SJCRH30 (cell line): ENCODE measurements at places on chromosomes 6 and 20. TPM values are rescaled to one million over a fixed set of nuclear protein-coding genes. Genes with fewer than 3 reads are reported as not detected.

- H3K27ac ChIP-seq: peak overlapping the region; percentile 37
- peak; percentile 18 for DNase-seq
- H3K36me3 ChIP-seq: no peaks in the 10 kb centered on the region
- no peaks in the 10 kb centered on the region for H3K4me1 ChIP-seq
Observed at GRCh38 chr6:134422426-134423231, 104.7 kb upstream of the SGK1 start.

DNA sequence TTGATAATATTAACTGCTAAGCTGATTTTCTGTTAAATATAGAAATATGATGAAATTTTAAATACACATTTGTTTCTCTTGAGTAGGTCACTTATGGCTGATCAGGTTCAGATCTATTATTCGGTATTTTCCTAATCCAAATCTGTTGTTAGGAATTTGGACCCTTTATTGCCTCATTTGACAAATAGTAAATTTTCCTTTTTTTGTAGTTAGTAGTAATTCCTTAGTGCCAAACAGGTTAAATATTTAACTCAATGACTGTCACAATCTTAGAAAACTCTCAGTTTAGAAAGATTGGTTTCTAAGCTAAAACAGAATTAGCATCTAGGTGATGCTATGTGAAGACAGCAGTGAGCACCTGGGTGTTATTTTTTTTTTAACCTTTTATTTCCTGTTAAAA is 1598.9 kb downstream of the KHDRBS2 start:
- no peak overlapping the region for H3K4me3 ChIP-seq
- DNase-seq: no peak
- H3K27me3 ChIP-seq: 0 out of 2 replicates have a peak, but pooled peaks cover 3% of the 10 kb centered on the region
- no peaks in the 10 kb centered on the region for H3K4me1 ChIP-seq
- H3K36me3 ChIP-seq: no peaks in the 10 kb centered on the region
- no peak overlapping the region for H3K27ac ChIP-seq

DNA sequence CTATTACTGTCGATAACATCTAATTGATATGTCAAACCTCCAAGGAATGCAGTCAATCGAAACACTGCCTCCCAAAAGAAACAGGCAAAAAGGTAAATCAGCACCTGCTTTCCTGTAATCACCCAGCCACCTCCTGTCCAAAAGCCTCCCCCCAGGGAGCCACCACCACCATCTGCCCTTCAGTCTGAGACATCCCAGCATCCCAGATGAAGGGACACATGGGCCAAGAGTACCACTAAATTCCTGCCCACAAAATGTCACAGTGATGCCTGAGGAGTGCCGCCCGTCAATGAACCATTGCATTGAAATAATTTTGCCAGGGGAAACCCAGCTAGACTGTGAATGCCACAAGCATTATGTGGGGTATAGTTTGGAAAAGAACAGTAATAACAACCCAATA is 401.7 kb downstream of the ZFAND3 start:
- no peaks in the 10 kb centered on the region for H3K27me3 ChIP-seq
- DNase-seq: no peak
- H3K4me3 ChIP-seq: no peak overlapping the region
- H3K27ac ChIP-seq: no peak overlapping the region

- 0 out of 2 replicates have a peak, but pooled peaks cover 4% of the 10 kb centered on the region for H3K27me3 ChIP-seq
- DNase-seq: peak; percentile 78
- no peaks in the 10 kb centered on the region for H3K36me3 ChIP-seq
- H3K27ac ChIP-seq: no peak overlapping the region
- peak overlapping the region; percentile 31 for H3K4me3 ChIP-seq
Observed at GRCh38 chr6:162856885-162857284, 129.1 kb downstream of the PACRG start.

DNA sequence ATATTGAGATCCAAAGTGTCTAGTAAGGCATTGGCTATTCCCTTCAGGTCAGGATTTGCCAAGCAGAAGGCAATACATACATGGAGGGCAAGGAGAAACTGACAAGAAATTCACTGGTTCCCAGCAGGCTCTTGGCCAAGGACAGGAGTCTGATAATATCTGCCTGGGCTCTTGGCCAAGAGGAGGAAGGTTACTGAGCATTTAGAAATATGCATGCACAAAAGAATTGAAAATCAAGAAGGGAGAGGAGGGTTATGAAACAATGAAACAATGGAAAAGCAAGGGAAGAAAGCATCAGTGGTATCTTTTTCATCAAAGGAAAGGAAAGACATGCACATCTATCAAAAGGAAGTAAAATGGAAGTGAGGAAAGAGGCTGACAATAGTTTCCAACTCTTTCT is 42.4 kb downstream of the ARHGAP18 start:
- no peaks in the 10 kb centered on the region for H3K27me3 ChIP-seq
- peaks cover 6% of the 10 kb centered on the region for H3K4me1 ChIP-seq
- H3K27ac ChIP-seq: no peak overlapping the region
- no peaks in the 10 kb centered on the region; the same call in 1 of the 2 replicates for H3K36me3 ChIP-seq
- no peak overlapping the region for H3K4me3 ChIP-seq
- DNase-seq: no peak

DNA sequence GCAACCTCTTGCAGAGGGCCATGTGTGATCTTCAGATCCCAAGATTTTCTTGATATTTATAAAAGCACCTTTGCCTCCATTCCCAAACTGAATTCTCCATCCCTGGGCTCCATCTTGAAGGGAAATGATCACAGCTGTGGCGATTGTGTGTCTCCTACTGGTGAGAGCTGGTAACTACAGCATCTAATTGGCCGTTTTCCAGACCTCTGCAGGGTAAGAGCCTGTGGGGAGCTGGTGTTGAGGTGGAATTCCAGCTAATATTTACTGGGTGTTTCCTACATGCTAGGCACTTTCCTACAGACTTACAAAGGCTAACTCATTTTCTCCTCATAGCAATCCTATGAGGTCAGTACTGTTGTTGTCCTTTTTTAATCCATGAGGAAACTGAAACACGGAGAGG is 59.2 kb upstream of the FNDC1 start:
- peaks cover 4% of the 10 kb centered on the region; the same call in 1 of the 2 replicates for H3K4me1 ChIP-seq
- peak; percentile 81 for DNase-seq

DNA sequence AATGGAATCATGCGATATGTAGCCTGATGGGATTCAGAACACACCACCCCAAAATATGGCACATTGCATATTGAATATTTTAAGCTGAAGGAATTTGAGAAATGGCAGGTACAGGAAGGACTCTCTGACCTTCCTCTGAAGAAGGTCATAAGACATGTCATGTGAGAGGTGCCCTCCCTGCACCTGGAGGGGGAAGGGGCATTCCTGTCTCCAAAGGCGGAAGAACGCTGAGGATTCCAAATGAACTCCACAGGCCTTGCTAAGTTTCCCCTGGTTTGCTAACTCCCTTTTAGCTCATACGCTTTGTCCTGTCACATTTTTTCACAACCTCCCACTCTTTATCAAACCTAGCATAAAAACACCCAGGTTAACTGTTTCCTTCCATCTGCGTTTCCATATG is 347.8 kb downstream of the CDKAL1 start:
- H3K36me3 ChIP-seq: no peaks in the 10 kb centered on the region
- peaks cover 6% of the 10 kb centered on the region; the same call in 1 of the 2 replicates for H3K4me1 ChIP-seq
- H3K27ac ChIP-seq: no peak overlapping the region

- no peak for DNase-seq
- no peaks in the 10 kb centered on the region for H3K36me3 ChIP-seq
- H3K4me1 ChIP-seq: peaks cover 3% of the 10 kb centered on the region; the same call in 1 of the 2 replicates
- no peak overlapping the region for H3K4me3 ChIP-seq
Observed at GRCh38 chr6:169809386-169809785, 58.0 kb downstream of the ERMARD start.

DNA sequence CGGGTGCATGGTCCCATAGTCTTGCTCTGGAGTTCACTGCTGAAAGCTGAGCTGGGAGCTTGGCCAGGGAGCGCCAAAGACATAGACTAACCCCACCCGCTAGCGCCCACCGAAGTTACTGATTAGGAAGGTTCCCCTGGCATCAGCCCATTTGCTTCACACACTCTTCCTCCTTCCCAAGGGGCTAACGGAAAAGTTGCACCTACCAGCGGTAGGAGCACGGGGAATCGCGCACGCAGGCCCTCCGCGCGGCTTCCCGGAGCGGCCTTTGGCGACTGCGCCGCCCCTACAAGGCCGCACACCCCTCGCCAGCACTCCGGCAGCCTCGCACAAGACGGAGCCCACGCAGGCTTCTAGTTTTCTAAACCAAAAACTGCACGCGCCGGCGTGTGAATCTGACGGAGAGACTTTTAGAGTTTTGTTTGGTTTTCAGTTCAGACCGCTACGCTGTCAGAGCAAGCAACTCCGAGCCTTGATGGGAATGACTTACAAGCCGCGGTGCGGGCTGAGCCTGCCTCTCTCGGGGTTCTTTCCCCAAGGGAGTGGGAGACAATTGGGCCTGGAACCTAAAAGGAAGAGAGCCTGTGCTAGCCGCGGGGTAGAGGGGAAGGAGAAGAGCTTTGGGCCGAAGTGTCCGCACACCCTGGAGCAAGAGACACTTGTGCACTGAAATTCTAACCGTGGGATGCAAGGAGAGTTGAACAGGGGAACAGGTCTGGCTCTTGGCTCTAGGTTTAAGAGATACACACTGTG is 891 bp upstream of the POU3F2 start:
- H3K27me3 ChIP-seq: peaks cover 19% of the 10 kb centered on the region
- H3K36me3 ChIP-seq: no peaks in the 10 kb centered on the region

- H3K27ac ChIP-seq: no peak overlapping the region
- no peak for DNase-seq
- no peaks in the 10 kb centered on the region for H3K36me3 ChIP-seq
- no peak overlapping the region for H3K4me3 ChIP-seq
- peaks cover 34% of the 10 kb centered on the region for H3K4me1 ChIP-seq
- H3K27me3 ChIP-seq: no peaks in the 10 kb centered on the region
Observed at GRCh38 chr6:4402477-4402976, 267.2 kb upstream of the ECI2 start.

DNA sequence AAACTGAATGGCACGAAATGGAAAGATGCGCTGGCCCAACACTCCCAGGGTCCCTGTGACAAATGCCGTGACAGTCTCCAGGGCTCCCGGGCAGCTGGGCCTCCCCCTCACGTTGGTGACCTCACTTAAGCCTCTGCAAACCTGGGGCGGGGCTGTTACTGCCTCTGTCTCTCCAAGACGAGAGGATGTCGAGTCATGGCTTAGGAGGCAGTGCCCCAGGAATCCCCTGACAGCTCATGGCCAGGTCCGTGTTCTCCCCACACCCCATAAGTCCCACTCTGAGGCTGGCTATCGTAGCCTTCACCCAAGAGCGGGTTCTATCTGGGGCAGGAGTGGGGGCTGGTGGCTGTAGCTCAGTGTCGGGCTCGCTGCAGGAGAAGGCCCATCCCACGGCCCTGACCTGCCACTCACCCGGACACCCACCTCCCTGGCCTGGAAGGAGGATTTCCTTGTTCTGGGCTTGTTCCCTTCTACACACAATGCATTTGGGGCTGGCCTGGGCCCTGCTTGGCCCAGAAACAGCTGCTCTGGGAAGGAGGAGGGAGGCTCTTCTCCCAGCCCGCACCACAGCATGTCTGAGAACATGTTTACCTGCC is 5.6 kb upstream of the RPS21 start:
- H3K27ac ChIP-seq: no peak overlapping the region
- H3K4me3 ChIP-seq: no peak overlapping the region
- no peak for DNase-seq
- H3K27me3 ChIP-seq: no peaks in the 10 kb centered on the region
- H3K4me1 ChIP-seq: peaks cover 36% of the 10 kb centered on the region

The GPLD1 gene
- total RNA-seq: 0.23 and 0.59 TPM in 2 replicates

The SIRPA gene
- 0.93 and 1.4 TPM in 2 replicates for total RNA-seq

The RBL1 gene
- 41.3 and 43.6 TPM in 2 replicates for total RNA-seq

The C20orf202 gene
- not detected in 2 replicates for total RNA-seq

The GCLC gene
- 3.9 and 4.4 TPM in 2 replicates for total RNA-seq

The RWDD2A gene
- 3.1 and 3.6 TPM in 2 replicates for total RNA-seq

The SLC17A2 gene
- not detected in 2 replicates for total RNA-seq

The B4GALT5 gene
- 79.6 and 81.1 TPM in 2 replicates for total RNA-seq
